ENCODE measurements at places on chromosomes 7 and 10. TPM values are rescaled to one million over a fixed set of nuclear protein-coding genes. Genes with fewer than 3 reads are reported as not detected.

DNA sequence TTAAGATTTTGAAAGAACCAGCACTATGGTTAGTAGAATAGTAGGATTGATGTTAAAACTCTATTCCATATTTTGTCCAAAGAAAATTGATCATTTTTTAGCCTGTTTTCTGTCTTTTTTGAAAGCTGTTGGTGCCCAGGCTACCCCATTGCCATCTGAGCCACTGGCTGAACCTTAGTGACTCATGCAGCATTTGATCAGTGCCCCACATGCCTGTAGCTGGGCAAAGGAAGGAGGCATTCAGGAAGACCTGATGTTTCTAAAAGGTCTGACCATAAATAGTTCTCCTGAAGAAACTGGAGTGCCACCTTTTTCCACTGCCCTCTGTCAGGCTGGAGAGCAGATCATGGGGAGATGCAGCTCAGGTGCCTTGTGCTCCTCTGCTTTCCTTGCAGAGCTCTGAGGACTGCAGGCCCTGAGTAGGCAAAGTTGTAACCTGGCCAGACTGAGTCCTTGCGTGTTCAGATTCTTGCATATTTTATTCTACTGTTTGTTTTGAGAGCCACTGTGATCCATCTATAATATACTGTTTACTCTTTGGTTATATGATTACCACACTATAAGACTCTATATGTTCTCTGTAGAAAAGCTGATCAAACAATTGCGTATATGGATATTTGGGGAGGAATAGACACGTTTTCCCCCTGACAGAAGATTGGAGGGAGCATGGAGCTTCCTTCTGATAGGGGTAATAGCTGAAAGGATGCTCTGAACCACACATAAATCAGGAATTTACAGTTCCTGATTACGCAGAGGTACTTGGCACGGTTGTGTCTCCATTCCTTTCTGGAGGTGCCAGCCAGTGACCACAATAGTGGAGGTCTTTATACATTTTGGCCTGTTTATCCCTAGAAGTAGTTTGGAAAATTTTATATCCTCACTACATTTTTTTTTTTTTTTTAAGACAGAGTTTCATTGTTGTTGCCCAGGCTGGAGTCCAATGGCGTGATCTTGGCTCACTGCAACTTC, 48.9 kb upstream of the GJD4 start:
- no peak for DNase-seq

DNA sequence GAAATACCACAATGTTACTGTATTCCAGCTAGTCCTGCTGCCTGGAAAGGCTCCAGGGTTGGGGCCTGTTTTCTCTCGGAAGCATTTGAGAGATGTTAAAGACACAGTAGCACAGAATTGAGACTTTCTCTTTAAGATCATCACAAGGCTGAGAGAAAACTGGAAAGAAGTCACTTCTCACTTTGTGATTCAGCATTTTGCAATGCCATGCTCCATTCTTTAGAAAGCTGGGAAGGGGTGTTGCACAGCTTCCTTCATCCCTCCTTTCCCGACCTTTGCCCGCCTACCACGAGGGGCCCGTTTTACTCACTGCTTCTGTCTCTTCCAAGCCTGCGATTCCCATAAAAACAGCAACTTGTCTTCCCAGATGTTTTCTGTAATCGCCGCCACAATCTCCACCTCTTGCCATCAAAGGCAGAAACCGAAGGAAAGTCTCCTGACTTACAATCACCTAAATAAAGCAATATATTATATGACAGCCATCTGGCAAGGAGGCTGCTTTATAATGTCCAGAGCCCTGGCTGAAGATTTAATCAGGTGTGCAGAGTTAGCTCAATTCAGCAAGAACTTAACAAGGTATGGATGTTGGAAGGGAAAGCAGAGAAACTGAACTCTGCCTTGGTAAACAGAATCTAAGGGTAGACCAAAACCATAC, 18.9 kb downstream of the NOD1 start:
- peak; percentile 72 for DNase-seq

- DNase-seq: no peak
These were observed 42.9 kb upstream of the IKZF1 start for GRCh38 chr7:50261593-50261992.

GRCh38 chr7:21542891-21543527, at the start of gene DNAH11:
TSS of gene DNAH11 (plus strand) at chr7:21543039. CDS start at chr7:21543246, 207 bp downstream.
- no peak for DNase-seq

GRCh38 chr7:22725585-22725984, 1.4 kb upstream of the IL6 start:
- DNase-seq: no peak

ZNF804B gene
- total RNA-seq: 0.20 TPM

C7orf33 gene
- not detected for total RNA-seq

KCNIP2 gene
- 653 TPM for total RNA-seq

MGMT gene
- total RNA-seq: 18.2 TPM

Data from right atrium auricular region (tissue), 2 donors.